ENCODE measurements at places on chromosomes 6 and 20.

DNA sequence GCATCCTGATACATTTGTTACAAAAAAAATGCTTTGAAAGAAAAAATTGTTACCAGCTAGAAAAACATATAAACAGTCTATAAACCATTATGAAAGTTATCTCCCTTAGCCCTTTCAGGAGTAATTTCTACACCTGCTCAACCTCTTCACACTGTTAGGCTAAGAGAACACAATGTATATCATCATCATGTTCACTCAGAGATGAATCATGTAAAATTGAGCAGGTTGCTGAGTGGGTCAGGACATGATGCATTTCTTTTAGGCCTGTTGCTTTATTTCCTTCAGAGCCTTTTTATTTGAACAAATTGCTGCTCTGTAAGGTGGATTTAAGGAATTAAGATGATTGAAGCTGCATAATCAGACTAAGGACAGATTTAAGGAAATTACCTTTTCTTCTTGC, 531.3 kb upstream of the MAN1A1 start:
- no peaks in the 10 kb centered on the region for H3K27me3 ChIP-seq
- no peaks in the 10 kb centered on the region for H3K36me3 ChIP-seq
- DNase-seq, result peak; percentile 11
- H3K4me1 ChIP-seq, result no peaks in the 10 kb centered on the region
- H3K27ac ChIP-seq, result no peak overlapping the region
- H3K4me3 ChIP-seq, result no peak overlapping the region

GRCh38 chr6:132354517-132355167, 46.6 kb downstream of the MOXD1 start:
- H3K36me3 ChIP-seq, result no peaks in the 10 kb centered on the region
- H3K4me1 ChIP-seq, result peaks cover 21% of the 10 kb centered on the region
- no peak overlapping the region for H3K27ac ChIP-seq

DNA sequence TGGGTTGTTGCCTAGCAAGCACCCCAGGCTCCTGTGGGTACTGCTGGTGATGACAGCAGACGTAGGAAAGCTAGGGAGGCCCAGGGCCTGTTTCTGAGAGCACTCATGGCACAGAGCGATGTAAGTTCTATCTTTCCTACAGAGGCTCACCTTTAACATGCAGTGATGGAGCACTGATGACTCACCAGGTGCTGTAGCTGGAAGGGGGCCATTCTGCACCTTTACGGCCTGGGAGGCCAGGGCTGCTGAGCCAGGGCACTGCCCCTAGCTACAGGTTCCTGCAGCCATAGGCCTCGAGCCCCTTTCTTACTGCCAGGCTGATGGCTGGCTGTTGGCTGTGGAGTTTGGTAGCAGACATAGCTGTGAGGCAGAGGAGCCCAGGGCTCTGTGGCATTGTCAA, 31.1 kb upstream of the GPR6 start:
- no peaks in the 10 kb centered on the region for H3K36me3 ChIP-seq
- no peaks in the 10 kb centered on the region for H3K27me3 ChIP-seq
- H3K4me3 ChIP-seq, result no peak overlapping the region
- H3K4me1 ChIP-seq, result peaks cover 23% of the 10 kb centered on the region

GRCh38 chr6:19524366-19525186, 312.6 kb upstream of the ID4 start:
- H3K36me3 ChIP-seq, result no peaks in the 10 kb centered on the region
- no peak for DNase-seq
- no peaks in the 10 kb centered on the region for H3K4me1 ChIP-seq
- no peak overlapping the region for H3K4me3 ChIP-seq
- H3K27me3 ChIP-seq, result no peaks in the 10 kb centered on the region

DNA sequence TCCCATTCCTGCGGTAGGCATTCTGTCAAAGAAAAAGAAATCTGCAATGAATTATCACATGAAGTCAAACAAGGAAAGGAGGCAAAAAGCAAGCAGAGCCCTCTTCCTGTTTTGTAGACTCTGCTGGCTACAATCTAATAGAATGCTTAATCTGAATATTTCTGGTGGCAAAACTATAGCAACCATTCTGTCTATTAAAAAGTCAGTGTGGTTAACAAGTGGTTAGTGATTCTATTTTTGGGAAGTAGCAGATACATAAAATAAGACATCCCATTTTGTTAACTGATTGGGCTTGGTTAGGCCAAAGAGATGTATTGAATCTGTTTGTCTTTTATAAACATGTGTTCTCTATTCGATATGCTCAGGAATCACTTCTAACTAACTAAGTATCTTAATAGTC, 442.3 kb downstream of the CDC5L start:
- no peaks in the 10 kb centered on the region for H3K27me3 ChIP-seq
- peaks cover 5% of the 10 kb centered on the region for H3K4me1 ChIP-seq
- no peak overlapping the region for H3K27ac ChIP-seq
- no peaks in the 10 kb centered on the region for H3K36me3 ChIP-seq
- H3K4me3 ChIP-seq, result no peak overlapping the region
- no peak for DNase-seq

DNA sequence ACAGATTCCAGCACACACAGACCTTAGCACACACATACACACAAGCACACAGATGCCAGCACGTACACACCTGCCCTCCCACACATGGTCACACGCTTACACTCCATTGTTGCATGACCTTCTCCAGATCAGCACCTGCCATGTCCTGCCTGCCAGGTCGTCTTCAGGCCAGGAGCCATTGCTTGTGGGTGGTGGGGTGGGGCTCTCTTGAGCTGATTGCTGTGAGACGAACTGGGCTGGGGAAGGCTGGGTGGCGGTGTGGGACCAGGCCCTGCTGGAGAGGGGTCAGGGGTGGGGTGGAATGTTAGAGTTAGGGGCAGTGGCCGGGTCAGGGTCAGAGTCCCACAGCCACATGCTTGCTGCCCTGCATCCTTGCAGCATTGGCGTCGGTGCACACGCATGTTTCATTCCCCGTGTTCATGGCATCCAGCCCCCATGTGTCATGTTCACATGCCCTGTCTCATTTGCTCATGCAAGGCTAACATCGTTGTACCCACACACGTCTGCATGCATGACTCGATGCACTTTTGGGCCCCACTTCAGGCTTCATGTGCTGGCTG, 6.5 kb upstream of the NPBWR2 start:
- no peak overlapping the region for H3K4me3 ChIP-seq
- no peaks in the 10 kb centered on the region for H3K27me3 ChIP-seq
- H3K4me1 ChIP-seq, result no peaks in the 10 kb centered on the region
- DNase-seq, result no peak
- H3K27ac ChIP-seq, result no peak overlapping the region

DNA sequence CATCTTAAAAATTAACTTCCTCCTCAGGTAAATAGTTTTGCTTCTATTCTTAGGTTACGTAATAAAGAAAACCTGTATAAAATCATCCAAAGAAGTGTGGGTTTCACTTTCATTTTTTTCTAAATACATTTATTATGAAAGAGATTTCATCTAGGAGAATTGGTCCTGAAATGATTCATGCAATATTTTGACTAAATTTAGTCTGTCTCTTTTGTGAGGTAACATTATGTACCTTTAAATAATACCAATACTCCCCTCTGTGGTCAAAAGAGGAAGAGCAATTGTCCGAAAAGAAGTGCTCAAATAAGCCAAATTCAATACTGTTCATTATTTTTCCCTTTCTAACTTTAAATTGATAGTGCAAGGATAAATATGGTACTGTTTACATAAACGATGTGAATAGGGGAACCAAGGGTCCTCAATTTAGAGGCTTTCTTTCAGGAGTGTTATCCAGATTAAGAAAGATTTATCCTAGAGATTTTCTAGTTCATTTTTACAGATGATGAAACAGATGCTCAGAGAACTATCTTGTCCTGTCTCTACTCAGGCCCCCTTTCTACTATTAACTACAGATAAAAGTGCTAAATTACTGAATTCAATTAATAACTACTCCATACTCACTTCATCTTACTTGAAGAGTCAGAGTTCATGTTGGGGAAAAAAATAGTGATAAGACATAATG, 26.2 kb downstream of the CYP39A1 start:
- H3K36me3 ChIP-seq, result no peaks in the 10 kb centered on the region
- no peak overlapping the region for H3K27ac ChIP-seq
- no peak overlapping the region for H3K4me3 ChIP-seq
- DNase-seq, result peak; percentile 73

DNA sequence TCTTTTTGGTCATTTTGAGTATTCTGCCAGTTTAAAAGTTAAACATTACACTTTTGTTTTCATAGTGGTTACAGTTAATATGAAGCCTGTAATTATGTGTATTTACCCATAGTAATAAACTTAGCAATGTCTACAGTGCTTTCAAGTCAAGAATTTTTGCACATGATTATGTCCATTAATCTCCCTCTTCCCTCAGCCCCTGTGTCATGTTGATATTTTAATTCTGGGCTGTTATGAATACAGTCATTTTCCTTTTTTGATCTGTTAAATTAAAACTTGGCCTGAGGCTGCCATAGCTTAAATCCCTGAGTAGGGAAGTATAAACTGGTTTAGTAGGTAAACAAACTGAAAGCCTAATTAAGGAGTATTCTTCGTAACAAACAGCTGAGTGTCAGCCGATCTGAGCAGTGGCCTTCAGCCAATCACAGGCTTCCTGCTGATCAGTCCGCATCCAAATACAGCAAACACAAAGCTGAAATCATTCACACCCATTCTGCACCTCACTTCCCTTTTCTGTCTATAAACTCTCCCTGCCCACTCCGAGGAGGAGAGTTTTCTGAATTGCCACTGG, 9.5 kb upstream of the SFT2D1 start:
- H3K27ac ChIP-seq, result no peak overlapping the region
- DNase-seq, result peak; percentile 14
- H3K27me3 ChIP-seq, result no peaks in the 10 kb centered on the region
- no peaks in the 10 kb centered on the region for H3K36me3 ChIP-seq
- no peak overlapping the region for H3K4me3 ChIP-seq

DNA sequence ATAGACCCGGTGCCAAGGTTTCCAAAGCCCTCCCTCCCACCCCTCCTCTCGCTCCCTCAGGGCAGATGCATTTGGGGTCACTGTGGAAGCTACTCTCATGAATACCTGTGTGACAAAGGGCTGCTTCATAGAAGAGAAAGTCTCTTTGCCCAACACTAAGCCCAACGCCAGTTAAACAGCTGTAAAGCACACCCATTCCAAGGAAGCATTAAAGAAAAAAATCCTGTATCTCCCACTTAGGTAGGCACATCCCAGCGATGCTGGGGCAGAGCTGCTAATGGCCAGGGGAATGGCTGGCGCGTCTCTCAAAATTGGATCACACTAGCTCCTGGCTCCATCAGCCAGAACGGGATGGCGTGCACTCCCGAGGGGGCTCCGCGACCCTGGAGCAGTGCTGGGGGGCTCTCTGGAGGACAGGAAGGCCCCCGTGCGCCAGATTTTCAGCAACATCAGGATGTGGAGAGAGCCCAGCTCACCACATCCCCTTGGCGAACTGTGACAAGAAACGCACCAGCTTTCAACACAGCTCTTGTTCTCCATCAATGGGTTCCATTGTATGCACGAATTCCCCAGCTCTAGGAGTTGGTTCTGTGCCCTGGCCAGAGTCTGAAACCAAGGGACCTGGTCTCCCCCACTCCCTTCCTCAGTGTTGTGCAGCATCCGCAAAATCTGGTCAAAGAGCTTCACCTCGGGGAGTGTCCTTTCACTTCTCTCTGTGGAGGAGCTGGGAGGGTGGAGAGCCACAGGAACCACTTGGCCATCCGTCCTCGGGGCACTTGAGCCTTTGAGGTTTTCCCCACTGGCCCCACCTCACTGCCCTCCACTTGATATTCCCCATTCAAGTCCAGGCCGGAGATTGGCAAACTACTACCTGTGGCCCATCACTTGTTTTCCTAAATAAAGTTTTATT, 74.1 kb downstream of the TFAP2C start:
- DNase-seq, result no peak
- H3K27ac ChIP-seq, result no peak overlapping the region
- H3K4me3 ChIP-seq, result no peak overlapping the region
- H3K36me3 ChIP-seq, result no peaks in the 10 kb centered on the region
- no peaks in the 10 kb centered on the region for H3K27me3 ChIP-seq

- no peaks in the 10 kb centered on the region for H3K4me1 ChIP-seq
- no peak overlapping the region for H3K27ac ChIP-seq
- no peaks in the 10 kb centered on the region for H3K27me3 ChIP-seq
- H3K4me3 ChIP-seq, result no peak overlapping the region
Observed at GRCh38 chr6:141437011-141437410, 695.7 kb upstream of the GJE1 start.

- H3K27ac ChIP-seq, result no peak overlapping the region
- no peaks in the 10 kb centered on the region for H3K27me3 ChIP-seq
- H3K4me1 ChIP-seq, result no peaks in the 10 kb centered on the region
- DNase-seq, result peak; percentile 82
- H3K4me3 ChIP-seq, result no peak overlapping the region
- H3K36me3 ChIP-seq, result no peaks in the 10 kb centered on the region
Observed at GRCh38 chr6:158220786-158221442, 52.8 kb downstream of the GTF2H5 start.

GRCh38 chr6:72861935-72862432, 240.1 kb downstream of the KCNQ5 start:
- peak overlapping the region; percentile 78 for H3K27ac ChIP-seq
- H3K27me3 ChIP-seq, result no peaks in the 10 kb centered on the region
- peaks cover 18% of the 10 kb centered on the region for H3K4me1 ChIP-seq
- no peaks in the 10 kb centered on the region for H3K36me3 ChIP-seq
- DNase-seq, result peak; percentile 67

DNA sequence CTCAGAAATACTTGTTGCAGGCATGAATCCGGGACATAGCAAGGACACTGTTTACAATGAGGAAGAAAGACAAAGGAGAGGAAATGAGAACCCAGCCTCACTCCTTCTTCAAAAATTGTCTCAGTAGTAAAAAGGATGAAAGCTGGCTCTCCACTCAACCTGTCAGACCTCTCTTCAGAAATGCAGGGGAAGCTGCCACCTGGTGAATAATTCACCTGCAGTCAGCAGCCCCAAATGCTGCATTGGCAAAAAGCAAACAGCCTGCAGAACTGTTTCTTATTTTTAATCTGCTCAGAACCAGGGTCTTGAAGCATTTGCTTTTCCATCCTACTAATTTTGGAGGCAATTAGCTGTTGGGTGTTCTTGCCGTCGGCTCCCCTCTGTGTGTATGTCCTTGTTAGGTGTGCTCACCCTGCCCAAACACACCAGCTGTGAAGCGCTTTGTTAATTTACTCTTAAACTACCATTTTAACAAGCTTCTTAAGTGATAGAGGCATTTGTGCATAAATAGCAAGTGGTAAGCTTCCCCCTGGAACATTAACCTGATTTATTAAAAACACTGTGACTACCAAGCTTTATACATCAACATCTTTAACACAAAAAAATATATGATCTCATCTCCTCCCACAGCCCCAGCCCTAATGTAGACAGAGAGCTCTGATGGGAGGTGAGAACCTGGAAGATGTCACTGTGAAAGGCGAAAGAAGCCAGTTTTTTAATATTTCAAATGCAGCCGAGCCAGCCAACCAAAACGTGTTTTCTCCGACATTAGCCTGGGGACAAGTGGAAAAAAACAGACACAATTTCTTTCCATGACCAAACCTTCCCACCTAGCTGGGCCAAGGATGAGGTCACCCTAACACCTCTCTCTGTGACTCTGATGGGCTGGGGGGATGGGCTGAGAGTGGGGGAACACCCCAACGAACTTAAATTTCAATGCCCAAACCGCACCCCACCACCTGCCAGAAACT, 451.0 kb upstream of the SULF2 start:
- no peak overlapping the region for H3K27ac ChIP-seq
- no peak for DNase-seq
- H3K4me1 ChIP-seq, result peaks cover 5% of the 10 kb centered on the region
- H3K27me3 ChIP-seq, result peaks cover 12% of the 10 kb centered on the region

- no peak overlapping the region for H3K27ac ChIP-seq
- peaks cover 44% of the 10 kb centered on the region for H3K27me3 ChIP-seq
- no peak for DNase-seq
- no peak overlapping the region for H3K4me3 ChIP-seq
- H3K4me1 ChIP-seq, result no peaks in the 10 kb centered on the region
Observed at GRCh38 chr6:168147205-168147738, 68.3 kb upstream of the FRMD1 start.
